A549 treated with dexamethasone at 1 μM for 4 hours (cell line): ENCODE measurements at places on chromosomes 6 and 20. TPM values are rescaled to one million over a fixed set of nuclear protein-coding genes. Genes with fewer than 3 reads are reported as not detected.

The CRISP3 gene
- not detected in 5 replicates for total RNA-seq

The DYNLT2 gene
- total RNA-seq = 0.43 to 0.62 TPM (median 0.56 TPM) in 5 replicates

The GNRH2 gene
- 0.25 to 0.26 TPM in 2 of 5 replicates, not detected in the others for total RNA-seq

The POU3F2 gene
- not detected in 5 replicates for total RNA-seq

The GHRH gene
- not detected in 5 replicates for total RNA-seq

The NEU1 gene
- total RNA-seq = 22.0 to 34.1 TPM (median 28.7 TPM) in 5 replicates

The TCP11 gene
- total RNA-seq = not detected in 5 replicates

The RIPPLY2 gene
- total RNA-seq = 0.31 to 0.49 TPM (median 0.39 TPM) in 4 of 5 replicates, not detected in the other

The SEL1L2 gene
- not detected in 5 replicates for total RNA-seq

The LEMD2 gene
- total RNA-seq = 34.6 to 42.8 TPM (median 41.0 TPM) in 5 replicates

The PPIL4 gene
- total RNA-seq = 12.6 to 19.4 TPM (median 15.4 TPM) in 5 replicates

The C20orf173 gene
- total RNA-seq = not detected in 5 replicates

The MTFR2 gene
- 11.0 to 12.5 TPM (median 11.3 TPM) in 5 replicates for total RNA-seq

The BPIFB2 gene
- total RNA-seq = not detected in 5 replicates

The DSP gene
- total RNA-seq = 36.3 to 56.9 TPM (median 48.8 TPM) in 5 replicates

The BHLHE23 gene
- total RNA-seq = 0.12 TPM in 1 of 5 replicates, not detected in the others

The CRIP3 gene
- total RNA-seq = 0.11 to 0.71 TPM (median 0.28 TPM) in 5 replicates

The PNPLA1 gene
- total RNA-seq = 0.03 TPM in 1 of 5 replicates, not detected in the others
